ENCODE measurements at places on chromosomes 3 and 15. TPM values are rescaled to one million over a fixed set of nuclear protein-coding genes. Genes with fewer than 3 reads are reported as not detected.

Gene CADPS
- polyA plus RNA-seq = 2.2 TPM

- no peak for DNase-seq
These were observed 686 bp downstream of the VPS8 start for GRCh38 chr3:184812662-184813042.

DNA sequence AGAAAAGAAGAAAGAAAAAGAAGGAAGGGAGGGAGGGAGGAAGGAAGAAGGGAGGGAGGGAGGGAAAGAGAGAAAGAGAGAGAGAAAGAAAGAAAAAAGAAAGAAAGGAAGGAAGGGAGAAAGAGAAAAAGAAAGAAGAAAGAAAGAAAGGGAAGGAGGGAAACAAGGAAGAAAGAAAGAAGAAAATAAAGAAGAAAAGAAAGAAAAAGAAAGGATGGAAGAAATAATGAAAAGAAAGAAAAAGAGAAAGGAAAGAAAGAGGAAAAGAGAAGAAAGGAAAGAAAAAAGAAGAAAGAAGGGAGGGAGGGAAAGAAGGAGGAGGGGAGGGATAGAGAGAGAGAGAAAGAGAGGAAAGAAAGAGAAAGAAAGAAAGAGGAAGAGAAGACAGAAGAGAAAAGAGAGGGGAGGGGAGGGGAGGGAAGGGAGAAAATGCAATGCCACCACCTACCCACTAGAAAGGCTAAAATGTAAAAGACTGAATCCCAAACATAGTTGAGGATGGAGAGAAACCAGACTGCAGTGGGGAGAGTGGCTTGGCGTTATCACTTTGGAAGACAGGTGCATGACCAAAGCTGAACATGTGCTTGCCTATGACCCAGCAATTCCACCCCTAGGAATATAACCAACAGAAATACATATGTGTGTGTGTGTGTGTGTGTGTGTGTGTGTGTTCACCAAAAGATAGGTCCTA, 66.9 kb upstream of the KLF13 start:
- DNase-seq = no peak

DNA sequence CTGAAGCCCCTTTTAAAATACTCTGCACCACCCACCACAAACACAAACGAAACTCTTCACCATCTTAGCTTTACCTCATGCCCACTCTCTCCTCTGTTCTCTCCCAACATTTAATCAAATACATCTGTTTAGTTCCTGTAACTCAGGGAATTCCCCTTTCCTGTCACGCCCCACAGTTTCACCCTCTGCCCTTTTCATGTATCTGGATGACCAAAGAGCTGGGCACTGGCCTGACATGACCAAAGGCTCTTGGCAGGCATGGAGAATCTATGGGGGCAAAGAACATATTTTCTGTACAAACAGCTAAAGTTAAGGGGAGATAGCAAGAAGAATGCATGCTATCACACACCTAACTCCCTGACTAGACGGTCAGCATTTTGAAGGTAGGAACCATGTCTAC, 270.0 kb downstream of the TBL1XR1 start:
- DNase-seq = no peak

DNA sequence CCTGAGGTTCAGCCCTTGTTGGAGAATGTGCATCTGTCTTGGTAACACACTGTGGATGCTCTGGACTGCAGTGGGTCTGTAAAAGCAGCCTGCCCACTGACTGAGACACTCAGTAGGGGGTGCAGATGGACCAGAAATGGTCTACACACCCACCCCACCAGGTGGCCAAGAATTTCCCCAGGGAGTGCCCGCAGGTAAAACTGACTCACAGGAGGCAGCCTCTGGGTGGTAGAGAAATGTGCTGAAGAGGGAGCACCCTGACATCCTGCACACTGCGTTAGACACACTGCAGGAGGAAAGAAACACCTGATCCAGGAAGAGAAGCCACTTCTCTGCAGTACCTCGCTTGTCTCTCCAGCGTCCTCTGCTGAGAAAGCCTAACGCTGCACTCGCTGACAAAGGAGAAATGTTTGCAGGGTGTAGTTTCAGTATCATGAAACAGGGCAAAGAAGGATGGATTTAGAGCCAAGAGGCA, 109.5 kb upstream of the ABHD17C start:
- no peak for DNase-seq

DNA sequence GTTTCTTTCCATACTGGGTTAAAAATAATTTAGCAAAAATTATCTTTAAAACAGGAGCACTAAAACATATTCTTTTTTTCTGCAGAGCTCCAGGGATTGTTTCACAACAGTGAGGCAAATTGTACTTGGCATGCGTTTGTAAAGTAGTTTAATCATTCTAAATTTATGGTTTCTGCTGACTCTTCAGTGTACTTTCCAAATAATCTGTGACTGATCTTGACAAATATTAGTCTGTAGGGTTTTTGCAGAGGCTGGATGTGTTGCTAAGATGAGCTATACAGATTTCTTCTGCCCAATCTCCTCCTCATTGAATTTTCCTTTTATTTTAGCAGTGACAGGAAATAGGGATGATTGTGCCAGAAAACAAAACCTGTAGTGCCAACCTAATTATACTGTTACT, 328.0 kb upstream of the MANF start:
- no peak for DNase-seq

All from forelimb muscle (tissue), 1 donor.